ENCODE measurements at places on chromosomes 5 and 9. TPM values are rescaled to one million over a fixed set of nuclear protein-coding genes. Genes with fewer than 3 reads are reported as not detected.

DNA sequence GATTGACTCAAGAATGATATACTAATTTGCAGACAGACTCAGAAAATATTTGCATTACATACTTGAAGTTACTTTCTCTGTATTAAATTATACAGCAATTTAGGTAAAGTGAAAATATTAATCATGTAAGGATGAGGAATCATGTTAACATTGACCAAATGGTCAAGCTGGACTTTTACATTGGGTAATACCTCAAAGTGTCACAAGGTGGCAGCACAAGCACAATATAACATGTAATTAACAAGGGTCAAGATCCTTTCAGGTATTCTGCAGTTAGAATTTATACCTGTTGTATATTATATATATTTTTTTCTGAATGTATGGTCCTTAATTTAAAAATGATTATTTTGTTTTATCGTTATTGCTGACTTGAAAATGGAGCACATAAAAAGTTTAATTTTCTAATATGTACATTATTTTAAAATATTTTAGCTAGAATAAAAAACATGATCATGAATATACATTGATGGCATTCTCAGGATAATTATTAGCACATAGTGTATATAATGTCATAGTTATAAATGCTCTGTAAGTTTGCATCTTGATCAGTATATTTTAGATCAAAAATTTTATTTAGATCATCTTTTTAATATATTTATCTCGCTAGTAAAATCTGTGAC is 8.6 kb downstream of the HAPLN1 start:
- DNase-seq: peak; percentile 75

DNA sequence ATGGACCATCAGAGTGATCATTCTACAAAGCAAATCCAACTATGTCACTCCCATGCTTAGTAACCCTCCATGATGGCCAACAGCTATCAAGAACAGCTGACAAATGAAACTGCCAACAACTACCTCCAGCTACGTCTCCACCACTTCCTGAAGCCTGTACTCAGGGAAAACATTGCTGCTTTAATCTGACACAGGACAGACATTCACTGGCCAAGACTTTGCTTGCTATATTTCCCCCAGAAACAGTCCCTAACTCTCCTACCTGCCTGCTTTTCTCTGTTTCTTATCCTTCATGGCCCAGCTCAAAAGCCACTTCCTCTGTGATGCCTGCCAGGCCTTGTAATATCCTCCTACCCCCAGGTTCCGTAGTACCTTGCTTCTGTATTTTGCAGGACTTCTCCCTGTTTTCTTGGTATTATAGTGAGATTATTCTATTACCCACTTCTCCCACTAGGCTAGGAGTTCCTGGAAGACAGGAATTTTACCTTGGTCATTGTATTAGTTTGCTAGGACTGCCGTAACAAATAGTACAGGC is 14.7 kb upstream of the RAB14 start:
- no peak for DNase-seq

DNA sequence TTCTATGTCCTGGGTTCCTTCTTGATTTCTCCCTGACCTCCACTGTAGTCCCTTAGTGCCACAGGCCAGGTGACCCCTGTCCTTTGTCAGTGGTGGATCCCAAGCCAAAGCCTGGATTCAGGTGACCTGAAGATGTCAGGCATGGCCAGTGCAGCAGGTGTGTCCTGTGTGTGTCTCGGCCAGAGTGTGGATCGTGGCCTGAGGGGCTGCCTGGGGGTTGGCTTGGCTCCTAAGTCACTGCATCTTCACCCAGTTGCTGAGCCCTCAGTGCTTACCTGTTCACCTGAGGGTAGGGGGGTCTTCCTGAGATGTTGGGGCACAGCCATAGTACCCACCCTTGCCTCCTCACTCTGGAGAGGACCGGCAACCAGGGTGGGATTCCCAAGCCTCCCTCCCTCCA is 61.8 kb upstream of the PITX1 start:
- DNase-seq: no peak

DNA sequence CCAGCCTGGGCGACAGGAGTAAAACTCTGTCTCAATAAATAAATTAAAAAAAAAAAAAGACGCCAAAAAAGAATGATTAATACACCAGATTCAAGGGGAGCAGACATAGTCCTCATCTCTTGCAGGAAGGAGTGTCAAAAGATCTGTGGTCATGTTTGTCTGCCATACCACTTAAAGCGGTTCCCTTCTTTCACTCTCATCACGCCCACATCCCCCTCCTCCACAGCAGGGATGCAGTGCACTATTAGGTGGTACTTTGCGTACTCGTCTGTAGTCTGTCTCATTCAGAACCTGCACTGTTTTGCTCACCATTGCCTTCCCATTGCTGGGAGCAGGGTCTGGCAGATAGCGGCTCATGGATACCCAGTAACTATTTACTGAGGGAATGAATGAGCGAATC is 11.2 kb downstream of the CDHR2 start:
- DNase-seq: no peak

DNA sequence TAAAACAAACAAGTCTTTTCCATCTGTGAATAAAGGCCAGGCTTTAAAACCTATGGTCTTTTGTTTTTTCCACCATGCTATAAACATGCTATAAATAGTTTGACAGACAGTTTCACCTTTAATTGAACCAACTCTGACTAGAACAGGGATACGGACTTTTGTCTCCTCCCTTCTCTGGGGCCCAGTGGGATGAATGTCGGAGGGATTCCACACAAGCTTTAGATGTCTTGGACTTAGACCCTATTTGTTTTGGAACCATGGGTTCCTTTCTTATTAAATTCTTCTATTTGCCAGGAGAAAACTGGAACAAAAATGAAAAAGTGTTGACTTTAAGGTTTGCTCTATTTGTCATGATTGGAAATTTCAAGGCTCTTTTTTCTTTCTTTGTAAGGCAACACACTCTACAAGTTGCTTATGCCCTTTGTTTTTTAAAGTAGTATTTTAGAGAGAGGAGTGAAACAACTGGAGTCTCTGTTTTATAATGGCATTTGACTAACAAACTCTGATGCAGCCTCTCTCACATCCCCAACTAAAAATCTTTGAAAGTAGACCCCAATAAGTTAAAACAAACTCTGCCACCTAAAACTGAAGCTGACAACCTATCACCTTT is 145.3 kb downstream of the MLLT3 start:
- DNase-seq: no peak

DNA sequence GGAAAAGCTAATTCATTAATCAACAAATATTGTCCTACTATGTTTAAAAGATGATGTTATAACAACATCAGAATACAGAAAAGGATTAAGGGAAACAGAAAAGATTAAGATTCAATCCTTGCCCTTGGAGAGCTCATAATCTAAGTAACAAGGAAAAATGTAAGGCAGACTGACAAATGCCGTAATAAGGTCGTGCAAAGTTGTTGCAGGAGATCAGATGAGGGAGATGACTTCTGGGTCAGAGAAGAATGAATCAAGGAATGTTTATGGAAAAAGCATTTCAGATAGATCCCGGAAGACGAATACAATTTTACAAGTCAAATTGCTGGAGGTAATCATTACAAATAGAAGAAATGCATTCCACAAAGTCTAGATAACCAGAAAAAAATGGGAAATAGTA is 6.4 kb downstream of the ADAMTS6 start:
- no peak for DNase-seq

GRCh38 chr9:123336449-123336848 is 19.5 kb upstream of the CRB2 start:
- no peak for DNase-seq

DNA sequence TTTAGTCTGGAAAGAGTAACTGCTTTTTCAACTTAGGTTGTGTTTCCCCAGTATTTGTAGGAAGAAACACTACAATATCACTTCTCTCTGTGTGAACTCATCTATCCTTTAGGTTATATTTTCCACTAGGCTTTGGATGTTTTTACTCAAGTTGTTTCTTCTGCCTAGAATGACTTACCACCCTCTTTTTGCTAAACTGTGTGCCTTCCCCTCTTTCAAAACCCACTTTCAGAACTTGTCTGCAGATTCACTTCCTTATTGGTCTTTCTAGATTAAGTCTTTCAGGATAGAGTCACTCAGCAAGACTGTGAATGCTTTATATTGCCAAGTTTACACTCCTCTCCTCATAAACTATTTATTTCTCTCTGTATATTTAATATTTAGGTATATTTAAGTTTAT is 14.2 kb upstream of the CAST start:
- no peak for DNase-seq

DNA sequence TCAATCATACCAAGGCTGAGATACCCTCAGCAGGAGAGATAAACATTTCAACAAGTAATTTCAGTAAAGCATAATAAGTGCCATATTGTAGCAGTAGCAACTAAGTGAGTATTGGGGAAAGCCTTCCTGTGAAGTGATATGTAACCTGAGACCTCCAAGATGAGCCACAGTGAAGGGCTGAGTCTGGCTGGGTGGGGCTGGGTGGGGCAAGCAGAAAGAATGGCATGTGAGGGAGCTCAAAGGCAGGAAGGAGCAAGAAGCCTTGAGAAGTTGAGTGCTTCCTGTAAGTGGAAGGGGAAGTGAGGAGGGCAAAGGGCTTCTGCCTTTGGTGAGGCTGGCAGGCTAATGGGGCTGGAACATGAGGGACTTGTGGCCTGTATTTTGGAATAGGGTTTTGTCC is 19.7 kb upstream of the ASTN2 start:
- no peak for DNase-seq

GRCh38 chr9:95063300-95063699 is 254.2 kb downstream of the FANCC start:
- DNase-seq: no peak

ATG12 gene
- 67.1 TPM for total RNA-seq

PIP5K1B gene
- total RNA-seq: not detected

PCDHGA12 gene
- not detected for total RNA-seq

DBH gene
- total RNA-seq: not detected
